Coronary artery (tissue), 2 donors: ENCODE measurements at places on chromosomes 2 and 18.

DNA sequence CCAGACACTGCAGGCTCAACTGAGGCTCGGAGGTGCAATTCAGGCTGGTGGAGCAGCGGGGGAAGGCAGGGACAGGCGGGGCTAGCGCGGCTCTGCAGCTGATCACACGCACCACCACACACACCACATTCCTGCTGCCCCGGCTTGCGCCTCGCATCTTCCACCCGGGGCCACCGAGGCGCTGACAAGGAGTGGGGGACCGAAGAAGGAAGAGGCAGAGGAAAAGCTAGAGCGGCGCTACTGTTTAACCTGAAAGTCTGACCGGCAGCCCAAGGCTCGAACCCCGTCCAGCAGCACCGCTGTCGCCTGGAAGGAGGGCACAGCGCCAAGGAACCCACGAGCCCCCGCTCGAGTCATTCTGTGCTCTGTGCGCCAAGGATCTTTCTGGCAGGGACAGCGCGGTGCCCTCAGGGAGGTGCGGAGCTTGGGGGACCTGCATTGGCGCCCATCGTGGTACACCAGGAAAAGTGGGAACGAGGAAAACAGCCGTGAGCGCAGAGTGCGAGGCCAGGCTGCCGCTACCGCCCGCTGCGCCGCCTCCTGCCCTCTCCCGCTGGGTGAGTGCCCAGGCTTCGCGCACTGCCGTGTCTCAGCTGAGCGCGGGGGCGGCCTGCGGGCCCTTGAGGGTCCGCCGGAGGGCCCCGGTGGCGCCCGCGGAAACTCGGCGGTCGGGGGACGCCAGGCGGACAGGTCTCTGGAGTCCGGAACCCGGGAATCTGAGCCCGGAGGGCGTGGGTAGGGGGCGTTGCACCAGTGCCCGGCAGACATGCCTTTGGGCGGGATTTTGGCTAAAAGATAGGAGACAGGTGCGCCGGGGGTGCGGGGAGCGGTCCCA is 860 bp upstream of the KCNJ3 start:
- DNase-seq, result no peak

DNA sequence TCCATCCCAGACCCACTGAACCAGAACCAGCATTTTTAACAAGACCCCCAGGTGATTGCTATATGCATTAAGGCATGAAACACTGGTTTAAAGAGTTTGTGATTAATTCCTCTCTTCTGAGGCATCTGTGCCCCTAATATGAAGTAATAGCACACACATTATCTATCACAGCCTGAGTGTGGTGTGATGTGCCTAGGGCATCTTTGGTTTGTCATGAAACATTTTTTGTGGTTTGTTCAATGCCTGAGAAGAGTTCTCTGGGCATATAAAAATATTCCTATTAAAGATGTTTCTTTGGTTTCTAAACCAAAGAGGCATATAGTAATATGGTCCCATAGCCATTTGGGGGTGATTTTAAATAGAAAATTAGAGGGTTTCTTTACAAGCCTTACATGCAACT is 221.7 kb upstream of the SPOPL start:
- DNase-seq, result no peak

GRCh38 chr2:149383340-149383739 is 53.0 kb downstream of the LYPD6 start:
- DNase-seq, result no peak

GRCh38 chr2:223238301-223238700 is 186.3 kb downstream of the KCNE4 start:
- DNase-seq, result no peak

GRCh38 chr2:101230541-101231001 is 22.1 kb upstream of the CNOT11 start:
- no peak for DNase-seq

- DNase-seq, result no peak
Measured at GRCh38 chr2:186498834-186499233, 12.8 kb downstream of the ZC3H15 start.
